ENCODE measurements at places on chromosomes 12 and 14.

GRCh38 chr14:89420502-89420901 lies 3.5 kb upstream of the FOXN3 start:
- DNase-seq, result no peak

GRCh38 chr14:69573205-69573830 lies 1.4 kb downstream of the CCDC177 start:
- DNase-seq, result no peak

- no peak for DNase-seq
Measured at GRCh38 chr14:76699939-76700590, 61.2 kb upstream of the VASH1 start.

GRCh38 chr14:54756656-54757392 lies 145.8 kb downstream of the GCH1 start:
- no peak for DNase-seq

- DNase-seq, result no peak
Measured at GRCh38 chr12:130658145-130658911, 57.8 kb downstream of the RIMBP2 start.

- DNase-seq, result no peak
Measured at GRCh38 chr12:54991161-54991990, 6.8 kb upstream of the TESPA1 start.
